Fibroblast of lung (primary cell): ENCODE measurements at places on chromosomes 4 and X. TPM values are rescaled to one million over a fixed set of nuclear protein-coding genes. Genes with fewer than 3 reads are reported as not detected.

The MAGEA10 gene
- polyA plus RNA-seq = not detected in 2 replicates

- no peak for DNase-seq
Measured at GRCh38 chrX:36534900-36535299, 473.3 kb upstream of the FAM47C start.

- DNase-seq = peak; percentile 67
Measured at GRCh38 chrX:73577361-73577760, 14.4 kb downstream of the CHIC1 start.

The RTL5 gene
- 4.2 and 6.9 TPM in 2 replicates for polyA plus RNA-seq

GRCh38 chr4:97987019-97987648, 156.1 kb downstream of the STPG2 start:
- DNase-seq = peak; percentile 31

The GUCY1B1 gene
- 11.2 and 38.1 TPM in 2 replicates for polyA plus RNA-seq

GRCh38 chr4:21869978-21870745, 78.4 kb downstream of the KCNIP4 start:
- DNase-seq = no peak

DNA sequence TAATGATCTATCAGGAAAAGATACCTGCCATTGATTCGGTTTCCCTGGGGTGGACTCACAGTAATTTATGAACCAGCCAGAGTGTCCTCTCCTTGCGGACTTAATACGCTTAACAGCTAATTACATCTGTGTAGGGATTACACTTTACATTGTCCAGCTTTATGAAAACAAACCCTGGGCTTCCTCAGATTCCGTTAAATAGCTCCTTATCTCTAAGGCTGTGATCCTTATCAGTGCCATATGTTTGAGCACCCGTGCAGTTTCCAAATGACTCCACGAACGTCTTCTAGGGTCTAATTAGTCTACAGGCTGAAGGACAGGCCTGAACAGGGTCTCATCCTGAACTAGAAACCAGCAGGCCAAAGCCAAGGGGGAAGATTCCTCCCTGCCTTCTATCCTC, 56.9 kb downstream of the KDR start:
- no peak for DNase-seq

The WDFY3 gene
- polyA plus RNA-seq = 23.1 and 26.8 TPM in 2 replicates

GRCh38 chrX:153772316-153773217, 8.3 kb upstream of the SRPK3 start:
- no peak for DNase-seq

DNA sequence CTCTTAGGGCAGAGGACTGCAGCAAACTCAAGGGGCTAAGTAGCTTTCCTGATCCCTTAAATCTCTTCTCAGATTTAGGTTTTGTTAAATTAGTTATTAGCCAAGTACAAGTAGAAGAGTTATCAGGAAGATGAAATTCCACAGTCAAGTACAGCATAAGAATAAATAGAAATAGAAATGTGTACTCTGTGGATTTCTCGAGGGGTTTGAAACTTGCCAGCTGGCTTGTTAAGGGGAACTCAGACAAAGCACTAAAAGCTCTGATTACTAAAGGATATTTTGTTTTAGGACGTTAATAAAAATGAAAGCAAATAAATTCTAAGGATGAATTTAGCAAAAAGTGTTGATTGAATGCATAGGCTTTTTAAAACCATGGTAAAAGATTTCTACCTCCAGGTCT, 654.6 kb downstream of the RAPGEF2 start:
- DNase-seq = no peak

The DKK2 gene
- polyA plus RNA-seq = 0.48 and 4.0 TPM in 2 replicates

DNA sequence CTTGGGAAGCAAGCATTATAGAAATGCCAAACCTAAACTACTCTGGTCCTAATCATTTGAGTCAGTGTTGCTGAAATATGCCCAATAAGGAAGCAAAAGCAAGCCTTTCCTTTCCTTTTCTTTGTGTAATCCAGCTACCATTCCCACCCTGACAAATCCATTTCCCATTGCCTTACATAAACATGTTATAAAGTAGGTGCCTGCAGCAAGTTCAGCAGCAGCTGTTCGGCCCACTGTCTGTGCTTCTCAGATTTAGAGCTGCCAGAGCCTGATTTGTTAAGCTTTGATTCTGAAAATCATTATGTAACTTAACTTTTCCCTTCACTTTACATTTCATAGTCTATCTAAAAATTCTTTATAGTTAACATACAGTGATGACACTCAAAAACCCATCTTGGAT, 148.6 kb downstream of the EPHA5 start:
- DNase-seq = no peak

GRCh38 chrX:153875391-153876111, 10.4 kb downstream of the L1CAM start:
- DNase-seq = peak; percentile 8
